EL (cell line): ENCODE measurements at places on chromosomes 6 and 20.

DNA sequence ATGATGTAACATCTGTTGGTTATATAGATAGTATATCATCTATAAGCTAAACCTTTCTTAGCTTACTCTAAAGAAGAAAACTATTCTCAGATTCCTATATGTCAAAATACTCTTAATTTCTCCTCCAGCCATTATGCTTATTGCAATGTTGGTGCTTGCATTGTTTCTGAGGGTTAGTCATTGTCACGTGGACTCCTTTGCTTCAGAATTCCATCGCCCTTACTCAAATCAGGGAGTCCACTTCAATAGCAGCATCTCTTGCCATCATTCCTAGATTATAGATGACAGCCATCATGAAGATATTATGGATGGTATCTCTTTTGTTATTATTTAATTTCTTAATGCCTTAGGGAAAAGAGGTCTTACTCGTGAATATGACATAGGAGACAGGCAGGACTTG lies 776.1 kb downstream of the TENT5A start:
- DNase-seq: peak; percentile 31

DNA sequence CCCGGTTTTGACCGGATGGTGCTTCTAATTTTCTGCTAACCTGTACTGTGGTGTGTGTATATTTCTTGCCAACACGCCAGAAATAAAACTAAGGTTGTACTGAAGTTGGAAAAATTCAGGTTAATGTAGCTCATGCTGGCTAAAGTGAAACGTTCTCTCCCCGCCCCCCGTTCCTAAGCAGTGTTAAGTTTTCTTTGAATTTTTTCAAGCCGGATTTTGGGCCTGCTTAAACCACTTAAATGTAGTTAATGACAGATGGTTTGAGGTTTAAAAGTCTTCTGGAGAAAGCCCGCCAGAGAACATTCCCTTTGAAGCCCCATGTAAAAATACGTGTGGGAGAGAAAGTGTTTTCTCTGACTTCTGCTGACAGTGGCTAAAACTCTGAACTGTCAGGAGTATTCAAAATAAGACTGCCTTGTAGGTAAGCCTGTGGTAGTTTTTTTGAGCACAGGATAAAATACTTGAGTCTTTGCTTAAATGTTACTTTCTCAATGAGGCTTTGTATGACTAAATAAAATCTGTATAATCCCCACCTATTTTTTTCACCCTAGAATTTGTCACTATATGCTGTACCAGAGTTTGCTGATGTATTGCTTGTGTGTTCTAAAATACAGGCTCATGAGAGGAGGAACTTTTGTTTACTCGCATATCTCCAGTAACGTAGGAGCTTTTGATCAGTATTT lies 101.3 kb downstream of the OR2B2 start:
- no peak for DNase-seq

DNA sequence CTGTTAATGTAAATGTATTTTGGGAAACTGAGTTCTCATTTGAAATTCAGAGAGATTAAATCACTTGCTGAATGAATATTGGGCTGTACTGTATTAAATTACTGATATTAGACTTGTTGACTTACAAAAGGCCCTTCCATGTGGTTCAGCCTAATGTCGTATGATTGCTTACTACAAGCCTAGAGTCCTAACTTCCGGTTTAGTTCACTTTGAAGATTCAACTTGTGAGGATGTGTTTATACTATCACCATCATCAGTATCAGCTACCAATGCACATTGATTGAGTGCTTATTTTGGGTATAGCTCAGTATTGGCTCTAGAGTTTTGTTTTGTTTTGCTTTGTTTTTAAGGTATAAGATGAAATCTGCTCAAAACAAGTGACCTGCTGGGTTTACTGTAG lies 48.3 kb downstream of the FAM217A start:
- no peak for DNase-seq

DNA sequence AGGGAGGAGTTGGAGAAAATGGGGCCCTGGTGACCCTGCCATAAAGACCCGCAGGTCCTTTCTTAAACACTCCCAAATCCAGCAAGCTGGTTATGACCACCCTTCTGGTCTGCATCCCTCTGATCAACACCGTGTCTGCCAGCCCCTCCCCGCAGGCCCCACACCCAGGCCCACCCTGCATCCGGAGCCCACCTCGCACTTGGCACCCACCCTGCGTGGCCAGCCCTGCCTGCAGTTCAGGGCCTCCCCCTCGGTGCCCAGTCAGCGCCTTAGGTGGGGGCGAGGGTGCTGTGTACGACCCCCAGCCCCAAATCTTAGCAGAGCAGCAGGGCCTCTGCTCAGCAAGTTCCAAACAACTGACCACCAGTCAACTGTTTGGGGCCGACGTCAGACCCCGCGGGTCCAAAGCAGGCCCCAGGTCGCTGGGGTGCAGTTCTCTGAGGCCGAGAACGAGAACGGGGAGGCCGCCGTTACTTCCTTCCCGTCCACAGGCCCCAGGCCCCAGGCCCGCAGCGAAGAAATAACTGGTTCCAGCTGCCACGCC lies 1.2 kb downstream of the ACSS1 start:
- DNase-seq: no peak

DNA sequence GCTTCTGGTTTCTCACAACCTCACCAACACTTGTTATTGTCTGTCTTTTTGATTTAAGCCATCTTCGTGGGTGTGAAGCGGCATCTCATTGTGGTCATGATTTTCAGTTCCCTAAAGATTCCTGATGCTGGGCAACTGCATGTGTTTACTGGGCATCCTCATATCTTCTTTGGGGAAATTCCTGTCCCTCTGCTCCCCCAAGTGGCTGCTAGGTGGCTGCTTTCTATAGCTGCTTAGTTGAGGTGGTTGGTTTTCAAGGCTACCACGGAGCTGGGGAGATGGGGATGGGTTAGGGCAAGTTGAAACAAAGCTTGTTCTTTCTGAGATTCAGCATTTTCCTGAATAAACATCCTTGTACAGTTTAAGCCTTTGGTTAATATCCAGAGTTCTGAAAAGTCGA lies 403.9 kb upstream of the SULF2 start:
- peak; percentile 35 for DNase-seq

- DNase-seq: no peak
Measured at GRCh38 chr20:21496452-21496851, 17.4 kb downstream of the NKX2-2 start.

DNA sequence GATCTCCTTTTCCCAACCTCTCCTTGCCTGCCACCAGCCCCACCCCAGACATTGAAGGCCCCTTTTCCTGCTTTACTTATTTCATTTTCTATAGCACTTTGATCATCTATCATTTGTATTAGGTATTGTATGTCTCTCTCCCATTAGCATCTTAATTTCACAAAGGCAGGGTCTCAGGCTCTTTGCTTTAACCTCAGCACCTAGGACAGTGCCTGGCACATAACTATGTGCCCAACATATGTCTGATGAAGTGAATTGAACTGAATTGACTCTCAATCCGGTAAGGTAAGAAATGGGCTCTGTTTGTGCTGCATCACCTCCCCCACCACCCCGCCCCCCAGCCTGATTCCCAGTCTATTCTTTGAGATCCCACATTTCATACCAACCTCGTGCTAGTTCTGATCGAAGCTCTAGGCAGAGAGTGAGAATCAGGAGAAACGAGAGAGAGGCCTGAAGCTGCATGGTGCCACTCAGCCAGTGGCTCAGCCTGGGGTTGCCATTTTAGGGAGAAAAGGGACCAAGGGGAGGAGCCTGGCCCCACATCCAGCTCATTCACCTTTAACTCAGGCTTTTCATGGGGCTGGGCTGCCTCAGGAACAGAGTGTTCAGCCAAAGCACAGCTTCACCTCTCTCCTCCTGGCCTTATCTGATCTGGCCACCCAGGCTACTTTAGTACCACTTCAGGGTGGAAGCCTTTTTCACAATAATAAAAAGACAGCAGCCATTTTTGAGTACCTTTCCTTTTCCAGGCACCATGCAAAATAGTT lies at the start of gene SPINT3:
SPINT3 (minus strand) TSS at position 476 of the 767 bp plus-strand sequence; CDS start at position 462, 14 bp downstream.
- no peak for DNase-seq

GRCh38 chr20:25624500-25624939 lies 706 bp upstream of the NANP start:
- DNase-seq: no peak

DNA sequence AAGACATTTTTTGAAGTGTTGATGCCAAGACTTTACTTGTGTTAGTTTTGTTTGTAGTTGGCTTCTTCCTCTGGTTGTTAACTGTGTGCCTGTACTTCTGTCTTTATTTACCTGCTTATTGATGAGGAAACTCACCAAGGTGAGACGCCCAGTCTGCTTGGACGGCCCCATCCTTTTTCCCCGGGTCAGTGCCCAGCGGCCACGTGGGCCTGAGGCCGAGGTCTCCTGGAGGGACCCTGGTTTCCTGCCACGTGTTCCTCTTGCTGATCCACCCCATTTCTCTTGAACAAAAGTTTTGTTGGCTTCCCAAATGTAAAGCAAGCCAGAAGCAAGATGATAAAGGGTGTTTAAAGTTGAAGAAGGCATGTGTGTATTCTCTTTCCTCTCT lies 24.8 kb downstream of the DUSP22 start:
- DNase-seq: no peak

GRCh38 chr6:102841060-102841459 lies 1447.6 kb downstream of the GRIK2 start:
- no peak for DNase-seq

DNA sequence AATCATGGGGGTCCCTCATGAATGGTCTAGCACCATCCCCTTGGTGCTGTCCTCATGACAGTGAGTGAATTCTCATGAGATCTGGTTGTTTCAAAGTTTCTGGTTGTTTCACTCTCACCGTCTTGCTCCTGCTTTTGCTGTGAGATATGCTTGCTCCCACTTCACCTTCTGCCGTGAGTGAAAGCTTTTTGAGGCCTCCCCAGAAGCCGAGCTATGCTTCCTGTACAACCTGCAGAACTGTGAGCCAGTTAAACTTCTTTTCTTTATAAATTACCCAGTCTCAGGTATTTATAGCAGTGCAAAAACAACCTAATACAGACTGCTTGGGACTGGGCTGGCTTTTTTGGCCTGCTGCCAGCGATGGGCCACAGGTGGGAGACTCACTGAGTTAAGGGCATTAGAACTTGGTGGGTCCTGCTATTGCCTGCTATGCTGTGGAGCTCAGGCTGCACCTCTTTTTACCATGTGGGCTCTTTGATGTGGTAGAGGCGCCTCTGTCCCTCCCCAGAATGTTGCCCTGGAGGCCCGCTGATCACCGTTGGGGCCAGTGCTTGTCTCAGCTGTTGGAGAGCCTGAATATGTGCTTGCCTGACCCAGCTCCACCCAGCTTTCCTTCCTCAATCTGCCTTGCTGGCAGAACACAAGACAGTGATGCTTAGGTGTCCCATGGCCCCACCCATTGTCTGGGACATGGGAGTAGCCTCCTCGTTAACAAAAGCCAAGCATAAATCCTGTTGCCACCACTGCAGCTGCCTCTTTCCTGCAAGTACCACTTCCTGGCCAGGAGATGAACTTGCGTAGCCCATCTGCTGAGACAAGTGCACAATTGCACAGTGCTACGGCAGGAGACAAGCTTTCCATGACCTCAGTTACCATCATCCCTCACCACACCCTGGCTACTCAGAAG lies 47.1 kb downstream of the IGF2R start:
- DNase-seq: no peak

GRCh38 chr20:61370841-61371303 lies 118.8 kb downstream of the CDH4 start:
- no peak for DNase-seq

DNA sequence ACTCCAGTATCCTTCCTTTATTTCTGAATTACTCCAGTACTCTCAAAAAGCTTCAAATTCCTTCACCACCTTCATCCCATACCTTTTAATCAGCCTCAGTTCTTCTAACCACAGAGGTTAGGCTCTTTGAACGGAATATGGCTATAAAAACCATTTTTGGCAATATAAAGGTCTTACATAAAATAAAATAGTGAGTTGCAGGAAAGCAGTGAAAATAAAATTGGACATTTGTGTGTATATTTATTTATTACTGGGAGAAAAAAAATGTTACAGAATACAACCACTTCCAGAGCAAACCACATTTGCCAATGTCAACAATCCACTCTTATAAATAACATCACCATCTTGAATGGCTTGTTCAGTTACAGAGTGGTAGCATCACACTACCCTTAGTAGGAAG lies 7.7 kb downstream of the HDDC2 start:
- peak; percentile 34 for DNase-seq

GRCh38 chr20:24389686-24390085 lies 79.7 kb upstream of the SYNDIG1 start:
- DNase-seq: no peak

- no peak for DNase-seq
Measured at GRCh38 chr20:5309971-5310370, 6.8 kb downstream of the PROKR2 start.

DNA sequence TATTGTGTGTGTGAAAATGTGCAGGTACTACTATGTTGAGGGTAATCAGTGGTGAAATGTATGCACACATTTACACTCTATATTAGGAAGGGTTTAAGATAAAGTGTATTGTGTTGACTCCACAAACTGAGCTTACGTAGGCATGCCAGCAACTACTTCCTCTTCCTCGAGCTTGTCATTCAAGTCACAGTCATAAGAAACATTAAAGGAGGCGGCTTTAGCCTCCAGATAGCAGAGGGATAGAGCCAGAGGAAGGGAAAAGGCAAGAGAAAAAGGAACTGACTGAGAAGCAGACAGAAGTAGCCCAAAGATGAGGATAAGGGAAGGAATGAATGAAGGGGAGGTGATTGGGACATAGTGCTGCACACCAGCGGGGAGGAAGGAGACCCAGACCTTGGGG lies 55.2 kb downstream of the SMLR1 start:
- no peak for DNase-seq

GRCh38 chr20:47129306-47129705 lies 227.2 kb downstream of the ZMYND8 start:
- DNase-seq: no peak

- no peak for DNase-seq
Measured at GRCh38 chr6:132310921-132311320, 90.4 kb downstream of the MOXD1 start.

DNA sequence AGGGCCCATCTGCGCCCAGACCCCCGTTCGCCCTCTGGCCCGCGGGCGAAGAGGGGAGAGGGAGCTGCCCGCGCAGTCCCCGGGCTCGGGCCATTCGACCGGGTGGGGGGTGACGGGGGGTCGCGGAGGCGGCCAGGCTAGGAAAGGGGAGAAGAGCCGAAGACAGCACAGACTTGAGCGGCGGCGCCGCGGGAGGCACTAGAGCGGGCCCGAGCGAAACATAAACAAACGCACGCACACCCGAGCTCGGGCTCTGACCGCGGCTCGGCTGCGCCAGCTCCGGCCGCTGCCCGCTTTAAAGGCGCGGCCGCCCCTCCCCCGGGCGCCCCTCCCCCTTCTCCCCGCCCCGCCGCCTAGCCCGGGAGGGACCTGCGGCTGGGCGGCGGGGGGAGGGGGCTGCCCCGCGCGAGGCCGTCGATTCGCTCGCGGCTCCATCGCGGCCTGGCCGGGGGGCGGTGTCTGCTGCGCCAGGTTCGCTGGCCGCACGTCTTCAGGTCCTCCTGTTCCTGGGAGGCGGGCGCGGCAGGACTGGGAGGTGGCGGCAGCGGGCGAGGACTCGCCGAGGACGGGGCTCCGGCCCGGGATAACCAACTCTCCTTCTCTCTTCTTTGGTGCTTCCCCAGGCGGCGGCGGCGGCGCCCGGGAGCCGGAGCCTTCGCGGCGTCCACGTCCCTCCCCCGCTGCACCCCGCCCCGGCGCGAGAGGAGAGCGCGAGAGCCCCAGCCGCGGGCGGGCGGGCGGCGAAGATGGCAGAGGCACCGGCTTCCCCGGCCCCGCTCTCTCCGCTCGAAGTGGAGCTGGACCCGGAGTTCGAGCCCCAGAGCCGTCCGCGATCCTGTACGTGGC lies at the start of gene FOXO3:
FOXO3 (plus strand) TSS at position 455 of the 846 bp plus-strand sequence; CDS start at position 747, 292 bp downstream.
- peak; percentile 92 for DNase-seq

- no peak for DNase-seq
Measured at GRCh38 chr6:1619673-1620503, 10.2 kb downstream of the FOXC1 start.

GRCh38 chr6:108766886-108767285 lies 81.3 kb upstream of the ARMC2 start:
- DNase-seq: no peak

- DNase-seq: no peak
Measured at GRCh38 chr20:55424968-55425367, 580.4 kb downstream of the CBLN4 start.
